ENCODE measurements at places on chromosomes 16 and 17.

GRCh38 chr17:3002538-3003295, 60.7 kb downstream of the OR1D5 start:
- no peak for DNase-seq

DNA sequence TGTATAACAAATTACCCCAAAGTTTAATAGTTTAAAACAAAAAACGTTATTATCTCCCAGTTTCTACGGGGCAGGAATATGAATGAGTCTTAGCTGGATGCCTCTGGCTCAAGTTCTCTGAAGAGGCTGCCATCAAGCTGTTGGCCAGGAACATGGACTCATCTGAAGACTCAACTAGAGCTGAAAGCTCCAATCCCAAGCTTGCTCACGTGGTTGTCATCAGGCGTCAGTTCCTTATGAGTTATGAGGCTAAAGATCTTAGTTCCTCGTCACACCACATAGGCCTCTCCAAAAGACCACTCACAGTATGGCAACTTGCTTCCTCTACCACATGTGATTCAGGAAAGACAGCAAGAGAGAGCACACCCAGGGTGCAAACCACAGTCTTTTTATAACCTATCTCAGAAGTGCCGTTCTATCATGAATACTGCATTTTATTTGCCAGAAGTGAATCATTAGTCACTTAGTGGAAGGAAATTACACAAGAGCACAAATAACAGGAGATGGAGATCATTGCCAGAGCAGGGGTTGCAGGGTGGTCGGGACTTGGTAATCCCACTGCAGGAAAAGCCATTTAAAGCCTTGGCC, 48.7 kb upstream of the NLK start:
- DNase-seq, result no peak

DNA sequence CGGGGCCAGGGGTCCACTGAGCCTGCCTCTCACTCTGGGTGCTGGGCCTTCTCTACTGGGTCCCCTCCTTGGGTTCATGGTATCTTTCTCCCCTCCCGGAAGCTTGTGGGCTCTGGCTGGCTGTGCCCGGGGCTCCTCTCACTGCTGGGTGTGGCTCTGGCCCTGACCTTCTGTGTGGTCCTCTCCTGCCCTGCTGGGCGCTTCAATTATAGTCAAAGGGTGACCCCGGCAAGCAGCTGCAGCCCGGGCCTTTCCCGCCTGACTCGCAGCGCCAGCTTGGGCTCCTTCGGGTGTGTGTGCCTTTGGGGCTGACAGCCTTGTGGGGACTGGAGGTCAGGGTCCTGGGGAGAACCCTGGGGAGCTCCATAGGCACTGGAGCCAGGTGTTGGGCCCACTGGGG, 54.2 kb upstream of the PVALEF start:
- no peak for DNase-seq

DNA sequence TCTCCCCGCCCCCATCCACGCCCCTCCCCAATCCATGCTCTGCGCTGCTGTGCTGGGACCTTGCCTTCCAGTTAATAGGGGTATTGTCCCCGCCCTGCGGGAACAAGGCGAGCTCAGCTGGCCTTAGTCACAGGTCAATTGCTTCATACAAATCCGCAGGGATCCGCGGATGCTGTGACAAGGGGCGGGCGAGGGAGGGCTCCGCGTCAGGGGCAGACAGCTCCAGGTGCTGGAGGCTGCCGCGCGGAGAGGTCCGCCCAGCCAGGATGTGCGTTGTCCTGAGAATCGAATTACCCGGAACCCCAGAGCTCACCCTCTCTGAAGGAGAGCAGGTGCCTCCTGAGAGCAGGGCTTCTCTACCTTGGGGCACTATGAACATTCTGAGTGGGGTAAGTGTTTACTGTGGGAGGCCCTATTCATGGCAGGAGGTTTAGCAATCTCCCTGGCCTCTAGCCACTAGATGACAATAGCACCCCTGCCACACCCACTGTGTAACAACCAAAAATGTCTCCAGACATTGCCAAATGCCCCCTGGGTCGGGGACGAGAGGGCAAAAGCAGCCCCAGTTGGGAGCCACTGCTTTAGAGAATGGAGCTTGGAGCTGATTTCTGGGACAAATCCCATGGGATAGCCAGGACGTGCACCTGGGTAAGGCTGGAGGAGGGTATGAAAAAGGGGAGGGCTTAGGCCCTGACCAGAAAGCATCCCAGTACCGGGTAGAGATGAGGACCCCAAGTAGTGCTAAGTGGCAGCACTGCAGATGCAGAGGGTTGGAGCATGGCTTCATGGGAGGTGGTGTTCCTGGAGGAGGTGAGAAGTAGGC, 138.2 kb downstream of the CYLD start:
- no peak for DNase-seq

- DNase-seq, result no peak
Measured at GRCh38 chr16:74740795-74741304, 33.8 kb downstream of the FA2H start.

DNA sequence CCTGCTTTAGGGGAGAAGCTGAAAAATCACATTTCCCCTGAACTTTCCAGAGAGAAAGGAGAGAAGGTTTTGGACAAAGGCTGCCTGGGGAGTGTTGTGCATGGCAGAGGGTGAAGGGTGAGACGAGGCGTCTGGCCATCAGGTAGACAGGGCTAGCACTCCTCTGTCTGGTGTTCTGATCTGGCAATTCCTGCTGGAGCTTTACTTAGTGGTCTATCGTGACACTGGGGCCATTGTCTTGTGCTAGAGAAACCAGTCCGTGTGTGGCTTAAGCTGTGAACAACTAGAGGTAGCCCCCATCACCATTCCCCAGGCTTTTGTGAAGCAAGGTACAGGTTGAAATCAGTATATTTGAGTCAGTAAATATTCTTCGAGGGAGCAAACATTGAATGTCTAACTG, 8.5 kb downstream of the RHBDL3 start:
- DNase-seq, result no peak

DNA sequence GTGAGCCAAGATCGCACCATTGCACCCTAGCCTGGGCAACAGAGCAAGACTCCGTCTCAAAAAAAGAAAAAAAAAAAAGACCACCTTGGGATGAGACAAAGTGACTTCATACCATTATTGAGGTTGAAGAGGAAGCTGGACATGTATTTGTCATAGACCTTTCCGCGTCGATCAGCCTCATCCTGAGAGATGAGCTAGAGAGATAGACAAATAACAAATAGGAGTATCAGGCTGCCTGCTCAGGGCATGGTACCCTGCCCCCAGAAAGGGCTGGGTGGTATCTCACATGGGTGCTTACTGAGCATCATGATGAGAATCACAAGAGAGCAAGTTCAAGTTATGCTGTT, 22.1 kb downstream of the CNTNAP1 start:
- no peak for DNase-seq

DNA sequence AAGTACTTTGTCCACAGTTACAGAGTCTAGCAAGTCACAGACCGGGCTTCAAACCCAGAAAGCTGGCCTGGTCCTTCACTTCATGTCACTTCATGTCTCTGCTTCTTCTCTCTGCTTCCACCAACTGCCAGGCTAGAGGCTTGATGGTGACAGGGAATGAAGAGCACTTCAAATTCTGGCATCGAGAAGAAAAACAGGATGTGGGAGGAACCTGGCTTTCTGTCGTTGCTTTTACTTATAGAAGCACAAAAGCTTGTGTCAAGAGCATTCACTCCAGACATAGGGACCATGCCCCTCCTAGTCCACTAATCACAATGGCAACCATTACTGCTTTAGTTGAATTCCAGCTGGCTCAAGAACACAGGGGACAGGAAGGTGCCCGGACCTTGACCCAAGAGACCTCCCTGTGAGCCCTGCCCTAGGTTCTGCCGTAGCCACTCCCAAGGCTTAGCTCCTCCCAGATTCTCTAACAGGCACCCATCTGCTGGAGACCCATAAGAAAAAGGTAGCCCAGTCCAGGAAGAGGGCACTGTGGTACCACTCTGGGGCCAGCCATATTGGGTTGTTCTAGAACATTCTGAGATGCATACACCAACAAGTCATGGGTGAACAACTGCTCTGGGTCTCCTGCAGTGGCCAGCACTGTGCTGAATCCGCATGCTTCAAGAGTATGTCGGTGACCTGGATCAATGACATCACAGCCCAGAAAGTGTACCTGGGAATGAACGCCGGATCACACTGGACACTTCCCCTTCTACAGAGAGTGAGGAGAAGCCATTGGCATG, 181.8 kb downstream of the C16orf95 start:
- no peak for DNase-seq

- DNase-seq, result no peak
Measured at GRCh38 chr17:77297693-77298666, 157.2 kb downstream of the SEC14L1 start.

DNA sequence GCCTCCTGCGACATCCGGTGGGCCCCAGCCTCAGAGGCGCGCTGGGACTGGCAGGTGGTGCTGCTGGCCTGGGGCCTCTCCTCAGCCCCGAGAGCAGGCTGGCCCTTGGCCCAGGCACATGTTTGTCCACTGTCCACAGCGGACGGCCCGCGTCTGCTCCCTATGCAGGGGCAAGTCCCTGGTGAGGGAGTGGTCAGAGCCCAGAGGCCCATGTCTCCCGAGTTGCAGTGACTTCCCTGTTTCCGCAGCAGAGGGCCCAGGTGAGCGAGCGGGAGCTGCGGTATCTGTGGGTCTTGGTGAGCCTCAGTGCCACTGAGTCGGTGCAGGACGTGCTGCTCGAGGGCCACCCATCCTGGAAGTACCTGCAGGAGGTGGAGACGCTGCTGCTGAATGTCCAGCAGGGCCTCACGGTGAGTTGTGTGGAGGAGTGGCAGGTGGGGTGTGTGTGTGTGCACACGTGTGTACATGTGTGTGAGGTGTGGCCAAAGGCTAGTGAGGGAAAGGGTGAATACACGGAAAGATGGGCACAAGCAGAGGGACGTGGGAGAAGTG, 10.4 kb downstream of the IL34 start:
- DNase-seq, result no peak

GRCh38 chr17:14575471-14575953, 274.6 kb downstream of the HS3ST3B1 start:
- peak; percentile 15 for DNase-seq

- no peak for DNase-seq
Measured at GRCh38 chr17:44940768-44941167, 6.8 kb downstream of the KIF18B start.
